ENCODE measurements at places on chromosomes 2 and 18.

GRCh38 chr2:64128943-64129391, 15.3 kb downstream of the PELI1 start:
- no peak for DNase-seq

DNA sequence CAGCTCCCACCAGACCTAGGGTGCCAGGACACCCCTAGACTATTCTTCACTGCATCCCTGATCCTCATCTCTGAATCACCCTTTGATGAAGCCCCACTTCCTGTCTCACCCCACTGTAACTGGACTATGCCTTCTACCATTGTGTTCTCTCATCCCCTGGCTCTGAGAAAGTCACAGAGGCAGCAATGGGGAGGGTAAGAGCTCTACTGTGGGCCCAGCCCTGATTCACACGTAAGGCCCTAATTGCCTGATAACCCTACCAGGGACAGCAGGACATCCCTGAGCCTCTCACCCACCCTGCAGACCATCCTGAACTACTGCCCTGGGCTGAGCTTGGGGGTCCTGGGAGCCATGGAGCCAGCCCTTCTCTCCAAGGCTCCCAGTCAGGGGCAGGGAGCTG, 1.5 kb upstream of the PROM2 start:
- peak; percentile 27 for DNase-seq

DNA sequence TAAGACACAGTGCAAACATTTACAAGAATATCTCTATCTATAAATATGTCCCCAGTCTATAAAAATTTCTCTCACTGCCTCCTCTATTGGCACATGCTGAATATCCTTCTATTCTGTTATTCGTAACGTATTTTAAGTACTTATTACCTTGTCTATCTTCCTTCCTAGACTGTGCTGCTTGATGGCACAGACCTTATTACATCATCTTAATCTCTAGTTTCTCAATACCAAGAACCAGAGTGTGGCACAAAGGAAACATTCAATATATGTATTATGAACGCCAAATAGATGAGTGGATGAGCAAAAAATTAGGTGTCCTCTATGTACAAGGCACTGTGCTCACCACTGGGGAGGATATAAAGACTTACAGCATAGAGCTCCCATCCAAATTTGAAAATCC, 282.8 kb downstream of the NBAS start:
- no peak for DNase-seq

GRCh38 chr18:57909620-57910019, 106.5 kb upstream of the ATP8B1 start:
- DNase-seq = no peak

- no peak for DNase-seq
These were observed 106.8 kb downstream of the DNAH7 start for GRCh38 chr2:195961873-195962272.

- no peak for DNase-seq
These were observed 1615.8 kb upstream of the TMEFF2 start for GRCh38 chr2:193810533-193810932.

DNA sequence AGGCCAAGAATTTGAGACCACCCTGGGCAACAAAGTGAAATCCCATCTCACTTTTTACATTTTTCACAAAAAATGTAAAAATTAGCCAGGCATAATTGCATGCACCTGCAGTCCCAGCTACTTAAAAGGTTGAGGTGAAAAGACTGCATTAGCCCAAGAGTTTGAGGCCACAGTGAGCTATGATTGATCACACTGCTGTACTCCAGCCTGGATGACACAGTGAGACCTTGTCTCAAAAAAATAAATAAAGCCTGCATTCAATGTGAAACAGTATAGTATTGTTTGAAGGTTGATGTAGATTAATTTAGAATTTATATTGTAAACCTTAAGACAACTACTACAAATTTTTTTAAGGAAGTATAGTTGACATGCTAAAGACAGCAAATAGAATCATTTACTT, 53.5 kb downstream of the TBC1D8 start:
- no peak for DNase-seq

DNA sequence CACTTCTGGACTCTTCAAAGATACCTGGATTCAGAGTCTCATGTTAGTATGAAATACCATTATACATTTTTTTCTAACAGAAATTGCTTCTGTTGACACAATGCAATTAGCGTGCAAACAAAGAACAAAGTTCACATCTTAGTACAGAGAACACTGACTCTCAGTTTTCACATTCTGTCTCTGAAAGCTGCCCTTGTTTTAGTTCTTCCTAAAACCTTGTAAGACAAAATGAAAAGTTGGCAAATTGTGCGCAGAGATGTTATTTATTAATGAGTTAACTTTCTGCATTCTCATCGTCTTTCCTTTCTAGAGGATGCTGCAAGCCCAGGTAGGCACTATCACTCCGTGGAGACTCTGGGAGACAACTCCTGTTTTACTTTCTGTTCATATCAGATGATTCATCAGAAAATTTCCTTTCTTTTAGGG, 377.3 kb upstream of the POU3F3 start:
- DNase-seq = no peak

- no peak for DNase-seq
These were observed 67.9 kb downstream of the COL6A3 start for GRCh38 chr2:237345891-237346640.

GRCh38 chr2:234556848-234557573, 60.1 kb upstream of the ARL4C start:
- DNase-seq = no peak

GRCh38 chr2:33497221-33497650, 20.8 kb downstream of the RASGRP3 start:
- DNase-seq = no peak

DNA sequence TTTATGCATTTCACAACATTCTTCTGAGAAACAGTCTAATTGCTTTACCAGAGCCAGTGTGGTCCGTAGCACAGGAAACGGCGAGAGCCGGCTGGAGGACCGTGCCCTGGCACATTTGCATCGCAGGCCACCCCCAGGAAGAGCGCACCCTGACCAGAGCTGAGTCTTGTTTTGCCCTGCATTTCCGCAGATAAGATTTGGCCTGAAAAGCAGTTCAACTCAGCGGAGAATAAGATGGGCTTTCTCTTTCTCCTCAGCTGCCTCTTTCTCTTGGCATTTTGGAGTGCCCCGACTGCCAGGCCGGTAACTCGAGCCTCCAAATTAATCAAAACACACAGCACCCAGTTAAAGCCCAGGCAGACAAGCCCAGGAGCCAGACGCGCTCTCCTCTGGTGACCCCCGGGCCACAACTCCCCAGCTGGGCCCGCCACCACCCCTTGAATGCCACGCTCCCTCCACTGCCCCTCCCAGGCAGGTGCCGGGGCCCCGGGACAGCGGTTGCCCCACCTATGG, 464 bp downstream of the COL4A4 start:
- DNase-seq = no peak

- no peak for DNase-seq
These were observed 10.0 kb downstream of the DDX1 start for GRCh38 chr2:15601681-15602080.

- DNase-seq = no peak
These were observed 39.5 kb upstream of the MARCO start for GRCh38 chr2:118902266-118903028.

DNA sequence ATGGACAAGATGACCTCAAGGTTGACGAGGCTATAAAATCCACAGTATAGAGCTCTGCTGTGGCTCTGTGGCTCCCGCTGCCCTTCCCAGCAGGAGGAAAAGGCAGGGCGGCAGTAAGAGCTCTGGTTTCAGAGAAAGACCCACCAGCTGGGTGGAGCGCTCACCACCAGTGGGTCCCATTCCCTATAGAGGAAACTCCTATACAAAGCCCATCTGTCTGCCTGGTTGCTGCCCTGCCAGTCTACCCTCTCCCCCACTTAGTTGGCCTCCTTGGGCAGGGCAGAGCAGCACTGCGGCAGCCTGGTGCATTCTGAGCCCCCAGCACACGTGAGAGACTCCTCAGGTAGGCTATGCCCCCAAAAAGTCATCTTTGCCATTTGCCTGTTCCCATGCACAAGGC, 26.5 kb downstream of the TNS1 start:
- peak; percentile 37 for DNase-seq

DNA sequence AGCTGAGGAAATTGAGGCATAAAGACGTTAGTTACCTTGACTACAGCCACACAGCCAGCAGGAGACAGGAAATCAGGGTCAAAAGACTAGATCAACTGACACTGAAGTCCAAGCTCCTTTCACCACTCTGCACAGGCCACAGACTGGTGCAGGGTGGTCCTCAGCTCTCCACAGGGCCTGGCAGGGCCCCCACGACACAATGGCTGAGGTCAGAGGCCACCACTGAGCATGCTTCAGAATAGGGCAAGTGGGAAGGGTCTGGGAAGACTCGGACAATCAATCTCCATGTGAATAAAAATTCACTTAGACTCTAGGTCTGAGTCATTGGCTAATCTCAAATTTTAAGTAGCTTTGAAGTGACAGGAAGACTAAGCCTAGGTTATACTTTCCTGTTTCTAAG, 201.7 kb downstream of the ALK start:
- DNase-seq = no peak

DNA sequence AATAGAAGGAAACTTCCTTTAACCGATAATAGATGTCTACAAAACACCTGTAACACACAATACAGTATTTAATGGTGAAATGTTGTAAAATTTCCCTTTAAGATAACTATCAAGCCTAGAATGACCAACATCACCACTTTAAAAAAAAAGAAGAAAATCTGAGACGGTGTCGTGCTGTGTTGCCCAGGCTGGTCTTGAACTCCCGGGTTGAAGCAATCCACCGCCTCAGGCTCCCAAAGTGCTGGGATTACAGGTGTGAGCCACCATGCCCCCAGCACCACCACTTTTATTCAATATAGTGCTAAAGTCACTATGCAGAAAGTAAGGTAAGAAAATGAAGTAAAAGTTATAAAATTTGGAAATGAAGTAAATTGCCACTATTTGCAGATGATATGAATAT, 96.9 kb downstream of the MYOM1 start:
- no peak for DNase-seq

DNA sequence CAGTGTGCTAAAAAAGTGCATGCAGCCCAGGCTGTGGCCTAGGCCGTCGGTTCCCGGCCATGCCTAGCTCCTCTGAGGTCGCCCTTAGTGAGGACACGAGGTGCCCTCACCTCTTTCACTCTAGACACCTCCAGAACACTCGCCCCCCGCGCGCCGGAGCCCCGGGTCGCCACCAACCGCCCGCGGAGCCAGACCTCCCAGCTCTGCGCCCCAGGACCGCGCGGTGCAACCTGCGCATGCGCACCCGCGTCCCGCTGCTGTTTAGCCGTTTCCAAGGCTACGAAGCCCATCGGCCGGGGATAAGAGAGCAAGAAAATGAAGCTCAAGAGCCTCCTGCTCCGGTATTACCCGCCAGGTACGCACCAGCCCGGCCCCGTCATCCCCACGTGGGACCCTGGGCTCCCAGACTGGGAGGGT, at the start of gene DAW1:
DAW1 (plus strand) TSS at position 257 of the 417 bp plus-strand sequence; CDS start at position 316, 59 bp downstream.
- peak; percentile 68 for DNase-seq

- DNase-seq = no peak
These were observed 144.6 kb downstream of the CDC42EP3 start for GRCh38 chr2:37526856-37527255.

DNA sequence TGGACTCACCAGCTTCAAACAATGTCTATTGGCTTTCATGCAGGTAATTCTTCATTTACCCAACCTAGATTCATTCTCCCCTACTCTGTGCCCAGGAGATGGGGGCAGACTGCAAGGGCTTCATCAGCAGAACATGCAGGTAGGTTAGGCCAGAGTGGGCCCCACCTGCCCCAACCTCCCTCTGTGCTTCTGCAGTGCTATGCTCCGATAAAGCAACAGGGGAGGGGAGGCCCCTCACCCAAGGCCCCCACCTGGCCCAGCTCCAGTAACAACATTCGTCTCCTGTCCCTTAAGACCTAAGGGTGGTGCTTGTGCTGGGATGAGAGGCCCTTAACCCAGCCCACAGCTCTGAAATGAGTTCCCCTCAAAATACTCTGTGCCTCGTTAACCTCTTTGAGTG, 16.7 kb upstream of the GYPC start:
- DNase-seq = no peak

DNA sequence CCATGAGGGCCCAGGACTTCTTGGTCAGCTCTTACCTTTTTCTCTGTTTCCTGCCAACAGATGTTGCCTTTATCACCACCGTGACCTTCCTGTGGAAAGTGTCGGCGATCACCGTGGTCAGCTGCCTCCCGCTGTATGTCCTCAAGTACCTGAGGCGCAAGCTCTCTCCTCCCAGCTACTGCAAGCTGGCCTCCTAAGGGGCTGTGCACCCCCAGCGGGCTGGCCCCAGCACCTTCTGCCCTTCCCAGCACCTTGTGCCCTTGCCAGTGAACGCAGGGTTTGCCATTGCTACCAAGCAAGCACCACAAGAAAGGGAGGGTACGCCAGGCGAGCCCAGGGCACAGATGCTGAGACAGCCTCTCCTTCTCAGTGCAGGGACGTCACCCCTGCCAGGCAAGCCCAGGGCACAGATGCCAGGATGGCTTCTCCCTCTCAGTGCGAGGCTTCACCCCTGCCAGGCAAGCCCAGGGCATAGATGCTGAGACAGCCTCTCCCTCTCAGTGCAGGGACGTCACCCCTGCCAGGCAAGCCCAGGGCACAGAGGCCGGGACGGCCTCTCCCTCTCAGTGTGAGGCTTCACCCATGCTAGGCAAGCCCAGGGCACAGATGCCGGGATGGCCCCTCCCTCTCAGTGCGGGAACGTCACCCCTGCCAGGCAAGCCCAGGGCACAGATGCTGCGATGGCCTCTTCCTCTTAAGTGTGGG, 18.4 kb upstream of the NFATC1 start:
- DNase-seq = peak; percentile 52

- no peak for DNase-seq
These were observed 768.5 kb downstream of the TRIB2 start for GRCh38 chr2:13485256-13485655.

DNA sequence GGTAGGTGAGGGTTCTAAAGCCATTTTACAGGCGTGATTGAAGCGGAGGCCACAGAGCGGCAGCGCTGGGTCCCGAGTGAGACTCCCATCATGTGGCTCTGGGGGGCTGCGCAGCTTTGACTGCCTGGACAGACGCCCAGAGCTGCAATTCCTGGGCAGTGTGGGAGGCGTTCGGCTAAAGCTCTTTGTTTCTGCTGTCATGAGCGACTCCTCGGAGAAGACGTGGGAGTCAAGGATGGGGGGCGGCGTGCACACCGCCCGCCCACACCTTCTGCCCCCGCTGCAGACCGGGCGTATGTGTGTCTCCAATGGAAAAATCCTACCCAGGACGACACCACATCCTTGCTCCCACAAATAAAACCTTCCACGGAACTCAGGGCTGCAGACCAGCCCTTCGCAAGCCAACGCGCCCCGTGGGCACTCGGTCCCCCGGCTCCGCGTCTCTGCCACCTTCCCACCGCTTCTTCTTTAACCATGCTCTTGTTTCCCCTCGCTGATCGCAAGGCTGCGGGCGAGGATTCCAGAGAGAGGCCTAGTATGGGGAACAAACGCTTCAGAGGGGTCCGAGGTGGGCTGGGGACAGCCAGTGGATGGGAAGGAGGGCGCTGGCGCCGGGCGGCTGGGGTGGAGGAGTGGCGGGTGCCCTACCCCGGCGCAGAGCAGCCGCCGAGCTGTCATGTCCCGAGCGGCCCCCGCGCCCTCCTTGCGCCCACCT, 680 bp upstream of the LBH start:
- DNase-seq = peak; percentile 72

GRCh38 chr2:163490281-163490680, 245.5 kb downstream of the FIGN start:
- no peak for DNase-seq

Measured in suprapubic skin (tissue), 4 donors.